Mesothelial cell of epicardium (in vitro differentiated cells): ENCODE measurements at places on chromosomes 3 and 15. TPM values are rescaled to one million over a fixed set of nuclear protein-coding genes. Genes with fewer than 3 reads are reported as not detected.

DNA sequence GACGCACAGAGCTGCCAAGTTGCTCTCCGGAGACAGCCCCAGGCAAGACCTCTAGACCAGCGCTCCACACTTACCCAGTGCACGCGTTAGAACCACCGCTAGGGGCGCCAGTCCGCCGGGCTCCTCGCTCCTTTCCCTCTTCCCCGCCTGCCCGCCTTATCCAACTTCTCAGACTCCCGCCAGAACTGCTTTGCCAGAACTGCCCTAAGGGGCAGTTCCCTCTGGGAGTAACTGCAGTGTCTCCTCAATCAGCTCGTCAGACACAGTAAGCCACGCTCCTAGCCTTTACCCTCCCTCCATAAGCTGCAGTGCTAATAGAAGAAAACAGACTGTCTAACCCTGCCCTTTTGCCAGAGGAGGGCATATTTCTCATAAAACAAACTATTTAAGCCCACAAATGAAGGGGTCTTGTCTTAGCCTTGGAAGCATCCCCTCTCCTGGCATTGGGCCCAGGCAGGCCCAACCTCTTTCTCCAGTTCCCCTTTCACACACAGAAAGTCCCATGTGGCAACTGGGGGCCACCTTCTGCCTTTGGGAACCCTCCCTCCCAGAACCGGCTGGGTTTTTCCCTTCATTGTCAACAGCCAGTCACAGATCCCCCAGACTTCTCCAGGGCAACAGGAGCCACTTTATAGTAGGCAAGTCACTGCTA lies 3.7 kb downstream of the BMF start:
- peak; percentile 82 for DNase-seq
- peak overlapping the region; percentile 97 for H3K27ac ChIP-seq

- no peak overlapping the region for H3K4me3 ChIP-seq
- H3K36me3 ChIP-seq, result no peaks in the 10 kb centered on the region
- no peak overlapping the region for H3K27ac ChIP-seq
- DNase-seq, result no peak
- H3K27me3 ChIP-seq, result peaks cover 54% of the 10 kb centered on the region
Measured at GRCh38 chr15:91944331-91944730, 90.8 kb downstream of the SLCO3A1 start.

The ADPGK gene
- 51.5 to 54.5 TPM (median 54.4 TPM) in 3 replicates for total RNA-seq

The VEPH1 gene
- 7.2 to 10.2 TPM (median 7.9 TPM) in 3 replicates for total RNA-seq

DNA sequence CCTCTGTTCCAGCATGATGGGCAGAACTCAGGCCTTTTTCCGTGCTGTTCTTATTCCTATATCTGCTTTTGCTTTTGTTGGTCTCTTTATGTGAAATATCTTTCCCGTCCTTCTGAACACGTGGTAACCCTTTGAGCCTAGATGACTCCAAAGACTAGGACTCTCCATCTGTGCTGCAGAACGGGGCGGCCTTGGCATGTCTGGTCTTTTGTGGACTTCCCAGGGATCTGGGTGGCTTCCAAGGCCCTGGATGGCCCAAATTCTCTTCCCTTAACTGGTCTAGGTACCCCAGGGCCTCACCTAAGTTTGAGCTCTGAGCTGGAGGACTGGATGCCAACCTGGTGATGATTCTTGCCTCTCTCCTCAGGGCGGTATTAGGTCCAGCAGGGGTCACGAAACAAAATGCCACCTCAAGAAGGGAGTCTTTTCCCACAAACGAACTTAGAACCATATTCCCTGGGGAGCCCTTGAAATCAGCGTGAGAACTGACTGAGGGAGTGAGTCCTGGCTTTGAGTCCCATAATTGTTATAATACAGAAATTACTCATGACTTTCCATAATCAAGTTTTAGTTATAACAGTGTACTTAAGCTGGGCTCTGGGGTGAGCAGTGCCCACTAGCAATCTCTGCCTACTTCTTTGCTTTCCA lies 13.8 kb downstream of the TLNRD1 start:
- no peak overlapping the region for H3K27ac ChIP-seq
- H3K36me3 ChIP-seq, result no peaks in the 10 kb centered on the region
- H3K4me1 ChIP-seq, result no peaks in the 10 kb centered on the region
- H3K27me3 ChIP-seq, result no peaks in the 10 kb centered on the region
- no peak overlapping the region for H3K4me3 ChIP-seq

The CHRNA7 gene
- 2.2 to 3.0 TPM (median 2.9 TPM) in 3 replicates for total RNA-seq

The TLR9 gene
- 0.16 to 0.23 TPM in 2 of 3 replicates, not detected in the other for total RNA-seq

- H3K4me3 ChIP-seq, result no peak overlapping the region
- no peak for DNase-seq
- peak overlapping the region; percentile 5 for H3K27ac ChIP-seq
- H3K27me3 ChIP-seq, result no peaks in the 10 kb centered on the region
- no peaks in the 10 kb centered on the region for H3K36me3 ChIP-seq
Measured at GRCh38 chr15:64315216-64315615, 40.8 kb downstream of the CSNK1G1 start.

GRCh38 chr3:67076607-67077006 lies 78.5 kb downstream of the KBTBD8 start:
- no peak overlapping the region for H3K27ac ChIP-seq
- DNase-seq, result no peak
- H3K36me3 ChIP-seq, result no peaks in the 10 kb centered on the region
- H3K4me3 ChIP-seq, result no peak overlapping the region
- peaks cover 24% of the 10 kb centered on the region for H3K4me1 ChIP-seq

DNA sequence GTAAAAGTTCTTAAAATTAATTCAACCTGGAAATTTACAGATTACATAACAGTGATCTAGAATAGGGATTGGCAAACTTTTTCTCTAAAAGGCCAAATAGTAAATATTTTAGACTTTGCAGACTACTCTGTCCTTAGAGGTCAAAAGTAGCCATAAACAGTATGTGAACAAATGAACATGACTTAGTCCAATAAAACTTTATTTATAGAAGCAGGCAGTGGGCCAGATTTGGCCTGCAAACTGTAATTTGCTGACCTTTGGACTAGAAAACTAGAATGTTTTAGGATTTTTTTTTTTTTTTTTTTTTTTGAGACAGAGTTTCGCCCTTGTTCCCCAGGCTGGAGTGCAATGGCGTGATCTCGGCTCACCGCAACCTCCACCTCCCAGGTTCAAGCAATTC lies 12.1 kb downstream of the SENP8 start:
- no peak overlapping the region for H3K4me3 ChIP-seq
- no peak overlapping the region for H3K27ac ChIP-seq
- no peak for DNase-seq
- no peaks in the 10 kb centered on the region for H3K27me3 ChIP-seq

GRCh38 chr15:94164202-94164807 lies 67.1 kb upstream of the MCTP2 start:
- no peak overlapping the region for H3K4me3 ChIP-seq
- no peak overlapping the region for H3K27ac ChIP-seq
- peaks cover 3% of the 10 kb centered on the region for H3K4me1 ChIP-seq
- H3K36me3 ChIP-seq, result no peaks in the 10 kb centered on the region
- no peaks in the 10 kb centered on the region for H3K27me3 ChIP-seq

DNA sequence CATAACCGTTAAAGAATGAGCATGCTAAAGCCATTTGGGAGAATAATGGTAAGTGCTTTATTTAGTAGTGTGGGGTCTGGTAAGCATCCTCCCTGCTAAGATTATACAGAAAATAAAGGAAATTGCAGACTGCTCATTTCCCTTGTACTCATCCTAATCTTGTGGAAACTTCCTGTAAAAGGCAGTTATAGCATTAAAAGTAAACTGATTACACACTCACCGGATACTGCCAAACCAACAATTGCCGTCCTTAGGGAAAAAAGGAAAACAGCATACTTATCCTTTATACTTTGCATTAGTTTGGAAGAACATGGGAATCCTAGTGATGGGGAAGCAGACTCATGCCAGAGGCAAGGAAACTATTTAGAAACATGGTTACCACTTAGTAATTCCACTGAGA lies 5.3 kb upstream of the SPRED1 start:
- H3K4me3 ChIP-seq, result no peak overlapping the region
- H3K36me3 ChIP-seq, result no peaks in the 10 kb centered on the region
- H3K27me3 ChIP-seq, result peaks cover 9% of the 10 kb centered on the region
- no peak overlapping the region for H3K27ac ChIP-seq

GRCh38 chr15:45867281-45867680 lies 232.5 kb downstream of the SQOR start:
- no peak overlapping the region for H3K27ac ChIP-seq
- peaks cover 7% of the 10 kb centered on the region for H3K4me1 ChIP-seq
- H3K36me3 ChIP-seq, result no peaks in the 10 kb centered on the region
- no peak overlapping the region for H3K4me3 ChIP-seq

- H3K27me3 ChIP-seq, result no peaks in the 10 kb centered on the region
- no peak for DNase-seq
- no peaks in the 10 kb centered on the region for H3K36me3 ChIP-seq
- H3K4me1 ChIP-seq, result peaks cover 88% of the 10 kb centered on the region
- H3K4me3 ChIP-seq, result peak overlapping the region; percentile 5
Measured at GRCh38 chr15:57505949-57506391, 85.7 kb upstream of the MYZAP start.

The ROPN1 gene
- not detected in 3 replicates for total RNA-seq

The SERPINI2 gene
- not detected in 3 replicates for total RNA-seq

DNA sequence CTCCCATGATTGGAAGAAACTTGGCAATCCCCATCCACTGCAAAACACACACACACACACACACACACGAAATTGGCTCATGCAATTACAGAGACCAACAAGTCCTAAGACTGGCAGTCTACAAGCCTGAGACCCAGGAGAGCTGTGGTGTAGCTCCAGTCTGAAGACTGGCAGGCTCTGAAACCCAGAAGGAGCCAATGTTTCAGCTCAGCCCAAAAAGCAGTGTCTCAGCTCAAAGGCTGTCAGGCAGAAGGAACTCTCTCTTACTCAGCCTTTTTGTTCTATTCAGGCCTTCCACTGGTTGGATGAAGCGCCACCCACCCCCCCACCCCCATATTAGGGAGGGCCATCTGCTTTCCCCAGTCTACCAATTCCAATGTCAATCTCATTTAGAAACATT lies 32.1 kb downstream of the MESD start:
- H3K27me3 ChIP-seq, result no peaks in the 10 kb centered on the region
- no peak overlapping the region for H3K27ac ChIP-seq
- H3K4me1 ChIP-seq, result peaks cover 16% of the 10 kb centered on the region

The ZSCAN29 gene
- 32.1 to 35.5 TPM (median 33.7 TPM) in 3 replicates for total RNA-seq
